ENCODE measurements at places on chromosomes 11 and 22.
A peak's percentile ranks its signal among the peaks of the same experiment; 100 is the strongest.

- no peak for DNase-seq
Measured at GRCh38 chr11:35389897-35390465, 29.4 kb downstream of the SLC1A2 start.

GRCh38 chr11:42620796-42621195, 691.0 kb upstream of the API5 start:
- DNase-seq: no peak

GRCh38 chr11:69278091-69278867, 15.7 kb upstream of the MYEOV start:
- DNase-seq: no peak

DNA sequence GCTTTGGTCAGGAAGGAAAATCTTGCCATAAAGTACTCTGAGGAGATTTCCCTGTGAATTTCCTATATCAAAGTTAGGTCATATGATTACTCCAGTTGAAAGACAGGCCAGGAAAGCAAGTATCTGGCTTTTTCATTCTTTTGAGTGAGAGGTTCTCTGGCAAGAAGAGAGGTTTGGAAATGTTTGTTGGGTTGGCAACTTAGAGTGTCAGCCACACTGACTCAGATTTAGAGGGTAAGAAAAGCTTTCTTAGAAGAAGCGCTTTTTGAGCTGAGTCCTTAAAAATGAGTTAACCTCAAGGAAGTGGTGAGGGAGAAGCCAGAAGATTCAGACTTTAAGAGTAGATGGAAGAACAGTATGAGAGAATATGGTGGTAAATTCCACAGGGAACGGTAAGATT, 86.1 kb upstream of the BDNF start:
- no peak for DNase-seq

DNA sequence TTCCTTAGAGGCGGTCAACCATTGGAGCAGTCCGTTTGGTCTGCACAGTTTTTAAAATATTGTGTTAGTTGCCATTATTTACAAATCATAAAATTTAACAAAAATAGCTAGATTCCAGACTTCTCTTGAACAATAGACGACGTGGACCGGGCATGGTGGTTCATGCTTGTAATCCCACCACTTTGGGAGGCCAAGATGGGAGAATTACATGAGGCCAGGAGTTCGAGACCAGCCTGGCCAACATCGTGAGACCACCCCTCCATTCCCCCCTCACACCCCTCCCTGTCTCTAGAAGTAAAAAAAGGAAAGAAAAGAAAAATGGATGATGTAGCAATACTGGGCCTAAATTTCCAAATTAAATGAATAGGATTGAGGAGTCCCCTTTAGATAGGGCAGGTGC, 965 bp downstream of the SLC37A2 start:
- no peak for DNase-seq

GRCh38 chr11:45079943-45080719, 66.3 kb upstream of the PRDM11 start:
- DNase-seq: peak; percentile 37
